CD4-positive, alpha-beta T cell treated with Interleukin-6 at 100 ng/mL for 8 hours (primary cell): ENCODE measurements at places on chromosomes 2 and 18.

DNA sequence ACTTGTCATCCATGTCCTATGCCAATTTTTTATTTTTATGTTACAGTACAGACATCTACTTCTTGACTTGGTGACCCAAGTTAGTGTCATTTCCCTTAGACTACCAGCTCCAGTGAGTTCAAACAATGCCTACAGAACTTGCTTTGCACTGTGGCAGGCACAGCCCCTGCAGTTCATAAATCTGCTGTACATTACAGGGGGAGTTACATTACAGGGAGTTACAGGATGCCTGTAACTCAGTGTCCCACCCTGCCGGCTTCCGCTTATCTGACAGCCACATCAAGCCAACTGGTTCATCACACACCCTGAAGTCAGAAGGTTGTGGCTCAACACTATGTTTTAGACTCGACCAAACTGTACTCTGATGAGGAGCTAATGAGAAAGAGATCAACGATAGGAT lies 7.8 kb upstream of the NPAS2 start:
- DNase-seq: peak; percentile 15

DNA sequence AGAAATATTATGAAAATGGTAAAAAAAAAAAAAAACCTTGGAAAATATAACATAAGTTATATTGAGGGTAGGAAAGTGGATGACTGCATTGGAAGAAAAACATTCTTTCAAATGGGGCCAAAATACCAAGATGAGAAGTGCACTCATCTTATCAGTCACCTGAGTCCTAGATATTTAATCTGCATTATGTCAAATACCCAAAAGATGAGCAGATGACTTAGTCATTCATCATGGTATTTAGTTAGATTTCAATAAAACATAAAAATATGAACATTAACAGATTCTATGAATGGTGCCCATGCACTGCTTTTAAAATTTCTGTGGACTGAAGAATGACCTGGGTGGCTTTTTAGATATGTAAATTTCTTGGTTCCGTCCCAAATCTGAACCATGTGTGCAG lies 56.9 kb downstream of the HNMT start:
- DNase-seq: no peak

GRCh38 chr2:64781711-64782390 lies 128.1 kb upstream of the SERTAD2 start:
- DNase-seq: no peak

DNA sequence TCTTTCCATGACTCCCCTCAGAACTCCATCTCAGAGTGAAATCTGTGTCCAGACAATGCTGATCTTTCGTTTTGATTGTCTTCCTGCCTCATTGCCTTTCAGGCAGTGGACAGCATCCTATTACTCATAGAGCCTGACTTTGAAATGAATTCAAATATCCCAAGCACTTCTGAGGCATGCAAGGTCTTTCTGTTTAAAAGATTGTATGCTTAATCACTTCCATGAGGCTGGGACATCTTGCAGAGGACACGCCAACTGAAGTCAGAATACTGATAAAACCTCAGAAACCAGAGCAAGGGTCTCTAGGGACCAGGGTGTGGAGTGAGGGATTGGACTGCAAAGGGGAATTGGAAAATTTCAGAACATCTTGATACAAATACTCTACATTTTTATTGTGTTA lies 836.5 kb upstream of the ID2 start:
- DNase-seq: no peak

GRCh38 chr18:45241271-45241670 lies 374.0 kb upstream of the SLC14A2 start:
- no peak for DNase-seq

- no peak for DNase-seq
Measured at GRCh38 chr2:241746084-241746483, 11.7 kb downstream of the D2HGDH start.

GRCh38 chr2:96103187-96103601 lies 13.2 kb downstream of the ADRA2B start:
- no peak for DNase-seq

GRCh38 chr2:85613717-85614515 lies 2.0 kb upstream of the C2orf68 start:
- DNase-seq: no peak

GRCh38 chr2:8402222-8402621 lies 279.6 kb upstream of the ID2 start:
- no peak for DNase-seq

GRCh38 chr2:182915369-182916326 lies 49.2 kb upstream of the FRZB start:
- DNase-seq: no peak

GRCh38 chr2:191932286-191932685 lies 85.4 kb upstream of the CAVIN2 start:
- DNase-seq: no peak

- peak; percentile 23 for DNase-seq
Measured at GRCh38 chr2:24972315-24972961, 683 bp upstream of the DNAJC27 start.

- DNase-seq: no peak
Measured at GRCh38 chr2:70380621-70381020, 78.8 kb upstream of the FAM136A start.

DNA sequence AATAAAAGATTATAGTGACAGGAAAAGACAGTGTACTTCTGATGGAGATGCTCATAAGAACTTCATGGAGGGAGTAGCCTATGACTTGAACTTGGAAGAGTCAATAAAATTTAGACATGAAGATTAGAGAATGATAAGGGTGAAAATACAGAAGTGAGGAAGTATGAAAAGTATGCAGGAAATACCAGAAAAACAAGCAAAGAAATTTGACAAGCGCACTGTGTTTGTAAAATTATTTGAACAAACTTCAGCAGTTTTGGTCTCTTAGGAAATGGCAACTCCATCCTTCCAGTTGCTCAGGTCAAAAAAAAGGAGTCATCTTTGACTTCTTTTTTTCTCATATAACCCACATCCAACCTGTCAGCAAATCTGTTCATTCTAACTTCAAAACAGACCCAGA lies 864.0 kb upstream of the ZEB2 start:
- DNase-seq: no peak

DNA sequence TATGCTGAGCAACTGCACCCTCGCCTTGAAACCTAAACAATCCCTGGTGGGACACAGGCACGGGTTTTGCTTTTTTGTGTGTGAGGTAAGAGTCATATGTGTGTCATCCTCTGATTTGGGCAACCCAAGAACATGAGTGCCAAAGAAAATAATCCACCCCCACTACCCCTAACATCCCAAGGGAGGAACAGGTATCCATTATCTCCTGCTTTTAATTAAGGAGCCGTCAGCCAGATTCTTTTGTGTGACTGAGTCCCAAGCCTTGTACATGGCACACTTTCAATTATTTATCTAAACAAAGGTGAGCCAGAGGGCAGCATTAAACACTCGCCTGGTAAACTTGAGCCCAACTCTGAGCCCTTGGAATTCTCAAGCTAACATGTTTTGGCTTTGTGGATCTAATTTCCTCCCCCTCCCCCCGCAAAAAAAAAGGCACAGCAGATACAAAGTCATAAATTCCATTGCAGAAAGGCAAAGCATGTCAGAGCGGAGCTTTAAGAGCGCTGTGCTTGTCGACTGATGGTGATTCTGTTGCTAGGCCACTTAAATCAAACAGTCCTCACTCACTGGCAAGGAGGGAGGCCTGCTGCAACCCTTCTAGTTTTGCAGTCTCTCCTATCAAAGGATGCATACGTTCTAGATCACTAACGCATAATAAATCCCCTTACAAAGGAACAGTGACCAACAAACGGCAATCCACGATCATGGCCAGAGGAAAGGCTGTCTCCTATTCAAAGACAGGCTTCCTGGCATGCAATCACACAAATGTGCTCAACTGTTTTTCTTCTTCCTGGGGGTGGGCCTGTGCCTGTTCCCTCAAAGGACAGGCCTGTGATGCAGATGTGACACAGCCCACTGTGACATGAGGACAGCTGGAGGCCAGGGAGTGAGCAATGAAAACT lies 143.5 kb upstream of the LMAN1 start:
- no peak for DNase-seq

DNA sequence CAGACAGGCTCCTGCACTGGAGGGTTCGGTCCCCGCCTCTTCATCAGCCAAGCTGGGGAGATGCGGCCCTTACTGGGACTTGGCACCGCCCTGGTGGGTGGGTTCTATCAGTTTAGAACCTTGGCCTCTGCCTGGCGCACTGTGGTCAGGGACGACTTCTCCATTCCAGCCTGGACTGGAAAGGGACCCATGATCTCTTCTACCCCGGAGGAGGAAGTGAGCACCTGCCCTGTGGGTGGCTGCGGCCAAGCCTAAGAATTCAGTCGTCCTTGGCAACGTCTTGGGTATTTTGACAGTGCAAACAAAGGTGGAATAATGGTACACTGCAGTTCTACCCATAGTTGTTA lies 106.9 kb upstream of the CD302 start:
- no peak for DNase-seq

GRCh38 chr2:8219631-8220355 lies 462.1 kb upstream of the ID2 start:
- DNase-seq: no peak

DNA sequence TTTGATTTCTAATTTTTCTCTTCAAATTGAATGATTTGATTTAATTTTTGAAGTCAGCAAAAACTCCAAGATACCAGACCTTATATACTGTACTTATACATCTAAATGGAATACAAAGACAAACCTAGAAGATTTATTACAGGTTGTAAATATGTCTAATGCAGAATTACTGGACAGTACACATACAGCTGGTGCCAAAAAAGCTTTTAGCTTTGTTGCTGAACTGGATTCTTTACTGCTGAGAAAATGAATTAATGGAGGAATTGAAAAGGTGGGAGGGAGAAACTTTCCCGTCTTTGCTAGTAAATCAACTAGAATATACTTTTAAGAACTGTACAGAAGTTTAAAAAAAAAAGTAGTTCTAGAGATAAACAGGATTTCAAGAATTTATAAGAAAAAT lies 17.5 kb downstream of the C1D start:
- DNase-seq: no peak

DNA sequence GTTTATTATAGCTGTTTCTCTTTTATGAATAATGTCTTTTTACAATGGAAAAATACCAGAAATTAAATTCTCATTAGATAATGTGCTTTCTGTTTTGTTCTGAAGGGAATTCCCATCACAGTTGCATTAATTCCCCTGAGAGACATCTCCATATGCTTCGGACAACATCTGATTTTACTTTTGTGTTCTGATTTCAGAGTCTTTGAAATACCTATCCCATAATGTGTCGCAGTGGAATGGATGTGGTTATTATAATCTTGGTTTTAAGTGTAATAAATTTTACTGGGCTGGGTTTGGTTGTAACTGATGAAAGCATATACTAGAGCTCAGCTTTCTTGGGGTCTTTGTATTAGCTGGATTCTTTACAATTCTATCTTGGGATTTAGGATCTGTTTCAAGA lies 12.5 kb downstream of the SPTBN1 start:
- DNase-seq: no peak

GRCh38 chr18:59675346-59675745 lies 21.9 kb downstream of the CCBE1 start:
- DNase-seq: no peak

DNA sequence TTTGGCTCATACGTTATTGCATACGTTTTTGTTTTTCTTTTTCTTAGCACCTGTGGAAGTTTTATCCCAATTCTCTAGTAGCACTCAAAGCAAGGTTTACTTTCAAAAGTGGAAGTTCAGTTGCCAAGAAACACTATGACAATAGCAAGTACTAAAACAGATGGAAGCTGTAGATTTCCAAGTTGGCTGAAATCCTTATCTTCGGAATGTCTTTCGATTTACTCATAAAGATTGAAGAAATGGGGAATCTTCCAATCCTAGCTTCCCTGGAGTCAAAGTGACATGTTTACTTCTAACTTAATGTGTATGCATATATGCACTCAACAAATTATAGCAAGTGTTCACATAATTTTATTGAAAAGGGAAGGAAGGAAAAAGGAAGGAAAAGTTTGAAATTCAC lies 307.4 kb downstream of the CTNNA2 start:
- no peak for DNase-seq

GRCh38 chr2:178401994-178402437 lies 49.0 kb downstream of the PRKRA start:
- no peak for DNase-seq

- DNase-seq: peak; percentile 50
Measured at GRCh38 chr2:101706819-101707177, 9.3 kb downstream of the MAP4K4 start.
